ENCODE measurements at places on chromosomes 5 and 9. TPM values are rescaled to one million over a fixed set of nuclear protein-coding genes. Genes with fewer than 3 reads are reported as not detected.

Gene FLT4
- 2.0 TPM for total RNA-seq

Gene PHF24
- total RNA-seq, result 25.6 TPM

Gene SCGB3A2
- not detected for total RNA-seq

Gene CCNB1
- 14.0 TPM for total RNA-seq

Gene PCDHAC1
- total RNA-seq, result 28.3 TPM

Gene WDR38
- 0.25 TPM for total RNA-seq

Gene GMCL2
- not detected for total RNA-seq

Gene TTC16
- not detected for total RNA-seq
